ENCODE measurements at places on chromosomes 5 and 9.

DNA sequence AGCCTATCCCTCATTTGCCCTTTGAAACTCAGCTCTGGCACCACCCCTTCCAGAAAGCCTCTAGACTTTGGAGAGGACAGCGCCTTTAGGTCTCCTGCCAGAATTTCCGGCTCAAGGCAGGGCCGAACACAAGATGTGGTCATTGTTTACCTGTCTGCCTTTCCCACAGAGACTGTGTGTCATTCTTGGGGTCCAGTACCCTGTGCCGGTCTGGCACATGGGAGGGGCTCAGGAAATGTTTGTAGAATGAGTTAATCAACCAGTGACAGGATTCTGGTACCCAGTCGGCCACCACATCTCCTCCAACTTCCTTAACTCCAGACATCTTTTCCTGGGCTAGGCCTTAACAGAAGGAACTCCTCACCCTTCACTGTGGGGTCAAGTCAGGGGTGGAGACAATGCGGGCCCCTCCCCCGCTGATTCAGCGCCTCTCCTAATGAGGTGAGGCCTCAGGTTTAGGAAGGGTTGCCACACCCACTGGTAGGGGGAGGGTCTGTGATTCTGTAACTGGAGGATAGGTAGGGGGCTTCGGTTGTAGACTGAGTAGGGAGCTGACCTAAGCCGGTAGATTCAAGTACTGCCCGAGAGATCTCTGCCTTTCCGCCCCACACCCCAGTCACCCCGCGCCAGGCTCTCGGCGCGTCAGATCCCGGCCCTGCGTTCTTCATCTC, 29.3 kb downstream of the PCDH1 start:
- DNase-seq: peak; percentile 36

GRCh38 chr9:84207491-84207951, 133.0 kb downstream of the SLC28A3 start:
- no peak for DNase-seq

DNA sequence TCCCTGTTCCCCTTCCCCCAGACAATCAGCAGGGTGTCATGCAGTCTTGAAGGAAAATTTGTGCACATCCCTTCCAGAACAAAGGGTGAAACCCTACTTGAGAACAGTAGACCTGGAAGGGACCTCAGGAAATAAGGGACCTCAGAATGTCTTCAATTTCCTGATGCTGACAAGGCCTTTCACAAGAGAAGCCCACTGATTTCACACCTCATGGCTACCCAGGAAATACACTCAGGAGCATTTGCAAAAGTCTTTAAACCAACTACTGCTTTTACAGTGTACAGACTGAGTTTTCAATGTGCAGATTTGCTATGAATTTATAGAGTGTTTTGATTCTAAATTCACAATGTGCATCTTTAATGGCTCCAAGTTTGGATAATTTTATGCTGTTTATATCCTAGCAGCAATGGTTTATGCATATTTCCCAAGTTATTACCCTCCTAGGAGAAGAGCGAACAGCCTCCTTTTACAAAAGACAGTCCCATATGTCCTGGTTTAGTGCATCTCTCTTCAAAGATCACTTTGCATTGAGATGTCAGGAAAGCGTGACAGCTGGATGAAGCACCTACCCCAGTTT, 74.8 kb downstream of the GALNT10 start:
- no peak for DNase-seq

- peak; percentile 90 for DNase-seq
Observed at GRCh38 chr9:21802418-21803000, at the start of gene MTAP. Gene MTAP (plus strand): TSS chr9:21802636. CDS start chr9:21802749, 113 bp downstream.
